ENCODE measurements at places on chromosomes 16 and 17.

GRCh38 chr16:72969146-72969545, 78.8 kb downstream of the ZFHX3 start:
- no peak for DNase-seq

GRCh38 chr17:56424543-56425044, 168.9 kb upstream of the NOG start:
- DNase-seq: no peak

GRCh38 chr16:12336141-12336540, 359.6 kb downstream of the SNX29 start:
- no peak for DNase-seq

DNA sequence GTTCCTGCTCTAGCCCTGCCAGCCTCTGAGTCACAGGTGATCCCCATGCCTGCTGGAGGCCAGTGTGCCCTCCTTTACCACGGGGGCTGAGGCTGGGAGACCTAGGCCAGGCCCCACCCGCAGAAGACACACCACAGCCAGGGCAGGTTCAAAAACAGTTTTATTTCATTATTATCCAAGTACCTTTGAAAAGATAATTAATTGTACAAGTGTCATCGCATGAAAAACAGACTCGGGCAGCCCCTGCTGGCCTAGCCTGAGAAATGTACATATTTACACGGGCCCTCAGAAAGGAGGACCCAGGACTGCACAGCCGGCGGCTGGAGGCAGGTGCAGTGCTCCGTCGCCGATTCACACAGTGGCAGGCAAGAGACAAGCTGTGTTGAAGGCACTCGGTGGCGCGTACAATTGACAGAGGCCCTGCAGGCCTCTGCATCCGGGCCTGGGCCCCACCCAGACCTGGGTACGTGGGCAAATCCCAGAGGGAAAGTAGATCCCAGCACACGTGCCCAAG, 4.4 kb downstream of the PDIA2 start:
- DNase-seq: no peak

DNA sequence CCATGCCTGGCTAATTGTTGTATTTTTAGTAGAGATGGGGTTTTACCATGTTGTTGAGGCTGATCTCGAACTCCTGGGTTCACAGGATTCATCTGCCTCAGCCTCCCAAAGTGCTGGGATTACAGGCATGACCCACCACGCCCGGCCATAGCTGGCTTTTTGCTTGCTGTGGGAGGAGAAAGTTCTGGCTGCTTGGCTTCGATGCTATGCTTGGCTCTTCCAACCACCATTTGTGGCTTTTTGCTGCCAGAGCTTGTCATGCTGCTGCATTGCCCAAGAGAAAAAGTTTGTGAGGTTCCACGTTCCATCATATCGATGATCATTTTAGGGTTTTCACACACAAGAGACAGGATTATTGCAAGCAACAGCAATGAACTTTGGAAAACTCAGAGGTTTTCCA, 16.2 kb downstream of the BMERB1 start:
- no peak for DNase-seq

DNA sequence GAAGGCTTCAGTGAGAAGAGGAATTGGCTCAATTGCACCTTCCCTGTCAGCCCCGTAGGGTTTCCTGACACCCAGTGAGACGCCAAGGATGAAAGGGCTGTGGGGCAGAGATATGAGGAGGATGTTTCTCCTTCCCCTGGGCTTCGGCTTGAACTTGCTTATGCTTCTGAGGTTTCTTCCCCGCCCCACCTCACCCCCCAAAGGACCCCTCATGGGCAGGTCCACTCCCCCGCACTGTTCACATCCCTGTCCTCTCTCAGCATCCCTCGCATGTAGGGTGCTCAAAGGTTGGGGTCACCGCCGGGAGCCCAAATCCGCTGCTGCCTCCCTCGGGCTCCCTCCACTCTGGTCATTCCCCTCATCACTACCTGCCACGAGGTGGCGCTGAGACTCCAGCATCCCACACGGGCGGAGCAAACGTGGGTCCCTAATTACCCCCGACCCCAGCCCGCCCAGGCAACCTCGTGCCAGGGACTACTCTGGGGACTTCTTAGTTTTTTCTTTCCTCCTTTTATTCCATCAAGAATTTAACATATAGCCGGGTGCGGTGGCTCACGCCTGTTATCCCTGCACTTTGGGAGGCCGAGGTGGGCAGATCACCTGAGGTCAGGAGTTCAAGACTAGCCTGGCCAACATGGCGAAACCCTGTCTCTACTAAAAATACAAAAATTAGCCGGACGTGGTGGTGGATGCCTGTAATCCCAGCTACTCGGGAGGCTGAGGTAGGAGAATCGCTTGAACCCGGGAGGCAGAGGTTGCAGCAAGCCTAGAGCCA, 3.3 kb upstream of the TRARG1 start:
- DNase-seq: no peak
